ENCODE measurements at places on chromosomes 5 and 9.

DNA sequence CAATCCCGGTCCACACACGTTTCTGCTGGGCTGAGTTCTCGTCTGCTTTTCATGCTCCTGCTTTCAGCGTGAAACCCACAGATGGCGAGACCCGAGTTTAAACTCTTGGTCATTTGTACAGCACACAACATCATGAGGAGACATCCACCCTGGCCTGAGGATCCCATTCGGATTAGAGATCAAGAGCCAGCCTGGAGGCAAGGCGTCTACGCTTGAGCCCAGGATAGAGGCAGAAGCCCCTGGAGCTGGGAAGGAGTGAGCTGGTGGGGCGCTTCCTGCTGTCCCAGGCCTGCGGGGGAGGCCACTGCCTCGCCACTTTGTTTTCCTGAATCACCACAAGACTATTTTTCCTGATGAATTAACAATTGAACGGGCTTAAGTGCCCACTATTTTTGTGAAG, 281.9 kb upstream of the IRX4 start:
- DNase-seq, result no peak

- DNase-seq, result peak; percentile 79
Measured at GRCh38 chr9:3477236-3477834, 48.5 kb downstream of the RFX3 start.

DNA sequence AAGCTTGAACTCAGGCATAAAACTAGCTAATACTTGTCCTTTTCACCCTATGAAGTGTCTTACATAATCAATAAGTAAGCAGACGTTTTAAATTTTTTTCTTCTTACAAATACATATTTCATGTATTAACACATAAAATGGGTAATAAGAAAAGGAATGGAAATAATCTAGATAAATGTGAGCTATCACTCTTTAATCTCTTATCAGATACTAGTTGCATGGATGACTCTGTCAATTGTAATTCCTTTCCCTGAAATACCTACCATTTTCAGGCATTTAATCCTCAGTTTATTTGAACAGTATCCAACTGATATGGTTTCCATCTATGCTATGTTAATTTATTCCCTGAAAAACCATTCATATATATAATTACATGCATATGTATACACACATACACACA, 166.0 kb upstream of the RGS7BP start:
- DNase-seq, result no peak

DNA sequence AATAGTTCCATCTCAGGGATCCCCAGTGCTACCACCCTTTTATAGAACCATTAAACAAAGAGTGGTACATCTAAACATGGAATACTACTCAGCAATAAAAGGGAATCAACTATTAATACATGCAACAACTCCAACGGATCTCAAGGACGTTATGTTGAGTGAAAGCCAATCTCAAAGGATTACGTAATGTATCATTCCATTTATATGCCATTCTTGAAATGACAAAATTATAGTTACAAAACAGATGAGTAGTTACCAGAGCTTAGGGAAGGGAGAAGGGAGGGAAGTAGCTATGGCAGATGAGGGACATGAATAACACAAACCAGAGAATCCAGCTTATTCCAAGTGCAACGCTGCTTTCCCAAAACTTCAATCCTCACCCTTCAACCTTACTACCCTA, 69.5 kb downstream of the ACTL7B start:
- DNase-seq, result peak; percentile 77

DNA sequence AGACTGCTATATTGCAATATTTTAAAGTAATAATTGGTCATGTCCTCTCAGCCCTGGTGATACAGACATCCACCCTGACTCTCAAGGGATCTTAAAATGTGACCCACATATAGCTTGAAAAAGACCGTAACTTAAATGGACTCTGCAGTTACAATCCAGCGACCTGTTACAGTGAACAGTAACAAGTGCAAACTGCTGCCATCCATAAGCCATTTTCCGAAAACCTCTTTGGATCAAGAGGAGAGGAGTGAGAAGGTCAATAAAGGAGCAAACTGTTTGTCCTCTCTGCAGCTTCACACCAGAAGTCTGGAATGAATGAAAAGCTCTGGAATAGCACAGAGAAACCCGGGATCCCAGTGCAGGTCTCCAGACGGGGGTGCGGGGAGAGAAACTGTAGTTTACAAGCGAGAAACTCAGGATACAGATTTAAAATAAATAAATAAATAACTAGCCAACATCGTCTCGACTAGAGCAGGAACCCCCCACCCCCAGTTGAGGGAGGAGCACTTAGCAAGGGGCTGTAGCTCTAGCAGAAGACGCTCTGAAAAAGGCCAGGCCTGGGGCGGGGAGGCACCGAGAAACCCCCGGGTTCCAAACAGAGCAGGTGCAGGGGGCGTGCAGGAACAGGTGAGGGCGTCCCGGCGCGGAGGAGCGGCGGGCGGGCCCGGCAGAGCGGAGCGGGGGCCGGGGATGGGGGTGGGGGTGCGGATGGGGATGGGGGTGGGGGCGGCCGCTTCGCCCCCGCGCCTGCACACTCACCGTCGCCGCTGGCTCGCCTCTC, 572 bp downstream of the ZDHHC21 start:
- DNase-seq, result peak; percentile 8

- no peak for DNase-seq
Measured at GRCh38 chr5:83049370-83049885, 27.8 kb downstream of the TMEM167A start.

- peak; percentile 2 for DNase-seq
Measured at GRCh38 chr9:3401221-3401954, 124.4 kb downstream of the RFX3 start.

- no peak for DNase-seq
Measured at GRCh38 chr9:137818286-137818685, 59.3 kb upstream of the CACNA1B start.

DNA sequence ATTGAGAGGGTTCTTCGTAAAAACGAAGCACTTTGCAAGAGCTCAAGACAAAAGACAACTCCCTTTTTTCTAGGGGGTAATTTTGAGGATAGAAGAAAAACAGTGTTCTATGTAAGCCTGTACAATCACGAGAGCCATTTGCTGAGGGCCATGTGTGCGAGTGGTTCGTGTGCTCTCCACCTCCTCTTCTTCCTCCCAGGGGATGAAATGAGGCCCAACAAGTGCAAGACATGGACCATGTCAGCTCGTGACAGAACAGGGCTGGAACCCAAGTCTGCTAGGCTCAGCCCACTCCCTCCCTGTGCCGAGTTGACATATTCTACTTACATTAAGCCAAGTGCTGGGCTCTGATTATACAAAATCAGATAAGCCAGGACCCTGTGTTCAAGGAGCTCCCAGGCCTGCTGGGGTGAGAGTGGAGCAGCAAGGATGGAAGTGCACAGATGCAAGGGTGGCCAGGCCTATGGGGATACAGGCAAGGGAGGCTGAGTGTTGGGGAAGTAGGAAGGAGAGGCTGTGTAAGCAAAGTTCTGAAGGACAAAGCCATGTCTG, 97.9 kb upstream of the MSX2 start:
- DNase-seq, result no peak

GRCh38 chr9:126290871-126291270, 35.8 kb upstream of the MVB12B start:
- no peak for DNase-seq

DNA sequence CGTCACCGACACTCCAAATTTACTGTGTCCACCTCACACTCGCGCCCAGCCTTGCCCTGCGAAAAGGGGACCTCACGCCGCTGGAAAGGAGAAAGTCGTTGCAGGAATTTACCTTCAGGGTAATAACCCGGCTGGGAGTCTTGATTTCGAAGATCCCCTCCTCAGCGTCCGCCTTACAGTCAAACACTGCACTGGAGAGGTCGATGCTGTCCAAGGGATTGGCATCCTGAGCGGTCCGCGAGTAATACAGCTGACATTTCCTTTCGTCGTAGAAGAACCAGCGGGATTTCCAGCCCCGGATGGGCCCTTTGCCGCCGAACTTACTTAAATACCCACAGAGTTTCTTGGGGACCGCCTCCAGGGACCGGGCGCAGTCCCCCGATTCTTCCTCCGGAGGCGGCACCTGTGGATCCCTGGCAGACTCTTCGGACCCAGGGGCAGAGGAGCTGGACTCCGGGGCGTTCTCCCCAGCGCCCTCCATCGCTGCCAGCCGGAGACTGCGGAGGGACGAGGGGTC, 330 bp downstream of the TBC1D2 start:
- no peak for DNase-seq

- no peak for DNase-seq
Measured at GRCh38 chr9:97425336-97425972, 13.6 kb downstream of the TDRD7 start.

DNA sequence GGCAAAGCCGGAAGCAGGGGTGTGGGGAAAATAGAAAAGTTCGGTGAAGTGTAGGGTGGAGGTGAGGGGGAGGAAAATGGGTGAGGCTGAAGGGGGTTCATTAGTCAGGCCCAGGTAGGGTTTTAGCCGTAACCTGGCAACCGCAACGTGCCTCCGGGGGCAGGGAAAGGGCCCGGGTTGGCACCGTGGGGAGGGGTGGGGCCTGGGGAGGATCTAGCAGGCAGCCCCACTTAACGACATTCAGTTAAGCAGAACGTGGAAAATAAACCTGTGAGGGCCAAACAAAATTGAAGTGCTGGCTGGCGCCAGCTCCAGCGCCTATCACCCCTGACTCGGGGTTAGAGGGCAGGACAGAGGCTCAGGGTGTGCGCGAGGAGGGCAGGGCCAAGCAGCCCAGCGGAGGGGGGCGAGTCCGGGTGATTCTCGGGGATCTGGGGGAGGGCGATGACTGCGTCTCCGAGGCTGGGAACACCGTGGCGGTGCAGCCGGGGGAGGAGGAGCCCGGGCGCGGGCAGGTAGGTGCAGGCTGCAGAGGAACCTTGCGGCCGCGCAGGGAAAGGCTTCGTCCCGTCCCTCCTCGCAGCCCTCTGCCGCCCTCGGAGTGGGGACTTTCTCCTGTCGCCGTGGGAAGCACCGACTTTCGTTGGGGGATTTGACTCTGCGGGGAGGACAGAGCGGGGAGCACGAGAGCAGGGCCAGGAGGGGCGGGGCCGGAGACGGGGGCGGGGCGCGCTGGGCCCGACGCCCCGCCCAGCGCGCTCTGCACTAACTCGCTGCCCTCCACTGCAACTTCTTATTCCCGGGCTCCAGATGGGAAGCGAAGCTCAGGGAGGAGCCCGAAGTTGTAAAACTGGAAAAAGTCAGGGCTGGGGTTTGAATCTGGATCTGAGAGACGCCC, 5.1 kb downstream of the RGS14 start:
- peak; percentile 40 for DNase-seq

DNA sequence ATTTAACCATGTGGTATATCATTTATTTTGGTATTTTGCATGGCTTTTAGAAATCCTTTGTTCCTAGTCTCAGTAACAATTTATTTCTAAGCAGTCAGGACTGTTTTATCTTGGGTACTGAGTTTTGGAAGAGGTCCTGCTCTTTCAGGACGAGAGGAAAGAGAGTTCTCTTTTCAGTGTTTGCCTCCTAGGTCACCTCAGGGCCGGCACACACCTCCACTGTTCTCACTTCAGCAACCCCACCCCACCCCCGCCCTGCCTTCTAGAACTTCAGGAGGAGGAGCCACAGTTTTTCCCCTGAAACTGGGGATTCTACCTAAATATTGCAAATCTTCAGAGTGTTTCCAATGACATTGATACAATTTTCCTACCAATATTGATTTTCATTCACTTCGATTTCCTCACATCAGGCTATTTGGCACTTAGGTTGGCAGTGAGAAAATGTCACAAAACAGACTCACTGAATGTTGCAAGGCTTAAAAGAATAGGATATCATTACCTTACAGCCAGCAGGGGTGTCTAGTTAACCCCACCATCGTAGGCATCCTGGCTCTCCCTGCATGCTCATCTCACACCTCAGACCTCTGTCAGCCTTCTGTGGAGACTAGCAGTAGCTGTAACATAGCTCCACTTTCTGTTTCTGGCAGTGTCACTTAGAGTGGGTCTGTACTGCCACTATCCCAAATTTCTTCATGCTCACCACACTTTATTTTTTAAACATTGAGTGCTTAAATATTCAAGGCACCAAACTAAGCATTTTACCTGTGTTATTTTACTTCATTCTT, 5.4 kb downstream of the IGIP start:
- no peak for DNase-seq

GRCh38 chr5:144024545-144024944, 145.9 kb downstream of the YIPF5 start:
- no peak for DNase-seq

- DNase-seq, result no peak
Measured at GRCh38 chr5:157516626-157517325, 56.8 kb downstream of the NIPAL4 start.

DNA sequence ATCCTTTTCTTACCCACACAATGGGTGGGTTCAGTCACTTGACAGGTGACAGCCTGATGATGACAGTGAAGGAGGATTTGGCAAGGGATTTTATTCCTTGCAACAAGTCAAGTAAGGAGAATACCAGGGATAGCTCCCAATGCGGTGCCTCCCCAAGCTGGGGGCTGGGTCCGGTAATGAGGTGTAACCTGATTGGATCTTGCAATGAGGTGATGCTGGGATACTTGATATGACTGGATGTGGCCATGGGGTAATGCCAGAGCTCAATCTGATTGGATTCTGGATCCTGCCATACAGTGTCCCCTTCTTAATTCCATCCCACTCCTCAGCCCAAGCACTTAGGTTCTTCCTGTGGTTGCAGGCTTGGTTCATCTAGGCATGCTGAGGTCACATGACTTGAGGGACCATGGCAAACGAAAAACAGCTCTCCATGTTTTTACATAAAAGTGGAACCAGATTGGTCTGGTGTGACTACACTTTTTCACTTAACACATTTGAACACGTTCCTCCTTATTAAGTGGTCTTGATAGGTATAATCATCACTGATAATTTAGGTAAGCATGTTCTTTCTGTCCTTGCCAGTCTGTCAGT, 181.1 kb downstream of the PDZD2 start:
- DNase-seq, result no peak

DNA sequence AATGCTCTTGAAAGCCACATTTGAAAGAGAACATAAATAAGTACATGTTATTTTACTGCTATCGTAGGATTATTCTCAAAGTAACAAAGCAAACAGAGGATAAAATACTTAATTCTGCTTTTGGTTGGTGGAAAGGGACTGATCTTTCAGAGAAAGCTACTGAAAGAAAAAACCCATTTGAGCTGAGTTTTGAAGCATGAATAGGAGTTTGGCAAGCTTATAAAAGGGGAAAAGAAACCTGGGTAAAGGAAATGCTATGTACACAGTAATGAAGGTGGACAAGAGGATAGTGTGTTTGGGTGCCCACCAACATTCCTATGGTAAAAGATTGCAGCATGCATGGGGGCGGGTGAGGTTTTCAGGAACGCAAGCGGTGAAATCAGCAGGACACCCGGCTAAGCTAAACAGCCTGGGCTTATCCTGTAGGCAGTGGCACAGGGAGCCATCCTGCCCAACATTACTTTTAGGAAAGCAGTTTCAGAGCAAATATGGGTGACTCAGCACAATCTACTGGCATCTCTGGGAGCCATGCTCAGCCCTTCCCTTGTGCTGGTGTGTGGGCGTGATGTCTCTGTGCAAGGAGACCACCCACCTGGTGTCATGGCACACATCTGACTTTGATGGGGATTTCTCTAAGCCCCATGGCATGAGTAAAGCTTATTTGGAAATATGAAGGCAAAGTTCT, 673.9 kb upstream of the KLF4 start:
- peak; percentile 50 for DNase-seq

DNA sequence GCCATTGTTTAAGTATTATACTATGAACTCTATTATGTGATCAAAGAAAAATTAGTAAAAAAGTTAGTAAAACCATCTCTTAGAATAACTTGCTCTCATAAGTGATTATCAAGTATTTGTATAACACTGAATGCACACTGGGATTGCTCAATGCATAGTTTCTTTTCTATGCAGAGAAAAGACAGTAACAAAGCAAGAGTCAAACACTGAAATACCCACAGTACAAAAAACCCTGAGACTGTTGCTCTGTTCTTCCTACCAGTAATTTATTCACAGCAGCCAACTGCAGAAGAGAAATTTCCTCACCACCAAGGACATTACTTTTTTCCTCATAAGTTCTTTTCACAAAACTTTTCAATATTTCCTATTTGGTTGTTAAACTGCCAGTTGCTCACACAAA, 634.4 kb downstream of the DTWD2 start:
- DNase-seq, result no peak
